ENCODE measurements at places on chromosomes 12 and 14. TPM values are rescaled to one million over a fixed set of nuclear protein-coding genes. Genes with fewer than 3 reads are reported as not detected.
A peak's percentile ranks its signal among the peaks of the same experiment; 100 is the strongest.

GRCh38 chr12:91183551-91183950 lies 934 bp upstream of the DCN start:
- no peak overlapping the region for H3K4me3 ChIP-seq
- no peak for DNase-seq
- H3K27ac ChIP-seq: peak overlapping the region; percentile 90
- H3K27me3 ChIP-seq: no peaks in the 10 kb centered on the region

DNA sequence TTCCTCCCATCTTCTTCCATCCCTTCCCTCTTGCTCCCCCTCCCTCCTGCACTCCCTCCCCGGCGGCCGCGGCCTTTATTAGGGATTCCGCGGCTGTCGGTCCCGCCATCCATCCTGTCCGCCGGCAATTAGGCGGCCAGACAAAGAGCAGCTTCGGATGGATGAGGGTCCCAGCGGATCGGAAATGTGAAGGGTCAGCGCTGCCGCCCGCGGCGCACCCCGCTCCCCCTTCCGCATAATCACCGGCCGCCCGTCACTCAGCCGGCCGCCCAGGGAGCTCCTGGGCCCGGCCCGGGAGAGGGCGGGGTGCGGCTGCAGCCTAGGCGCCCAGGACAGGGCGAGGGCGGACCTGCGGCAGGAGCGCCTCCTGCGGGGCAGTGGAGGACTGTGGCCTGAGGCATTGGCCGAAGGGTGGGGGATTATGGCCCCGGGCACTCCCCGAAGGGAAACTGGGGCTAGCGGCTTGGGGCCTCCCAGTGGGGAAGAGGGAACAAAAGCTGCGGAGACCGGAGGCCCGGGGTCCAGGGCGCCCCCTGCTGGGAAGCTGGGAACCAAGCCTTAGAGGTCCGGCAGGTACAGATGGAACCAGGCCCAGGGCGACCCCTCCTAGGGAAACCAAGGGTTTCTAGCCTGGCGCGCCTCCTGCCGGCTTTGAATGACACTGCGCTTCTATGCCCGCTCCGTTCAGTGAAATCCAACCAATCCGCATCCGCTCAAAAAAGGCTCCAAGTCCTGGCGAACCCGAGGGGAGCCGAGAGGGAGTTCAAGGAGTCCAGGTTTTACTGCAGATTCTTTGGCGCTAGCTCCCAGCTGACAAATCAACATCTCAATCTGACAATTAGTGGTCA lies 4.4 kb upstream of the DNAJC22 start:
- DNase-seq: peak; percentile 90
- H3K36me3 ChIP-seq: no peaks in the 10 kb centered on the region

DNA sequence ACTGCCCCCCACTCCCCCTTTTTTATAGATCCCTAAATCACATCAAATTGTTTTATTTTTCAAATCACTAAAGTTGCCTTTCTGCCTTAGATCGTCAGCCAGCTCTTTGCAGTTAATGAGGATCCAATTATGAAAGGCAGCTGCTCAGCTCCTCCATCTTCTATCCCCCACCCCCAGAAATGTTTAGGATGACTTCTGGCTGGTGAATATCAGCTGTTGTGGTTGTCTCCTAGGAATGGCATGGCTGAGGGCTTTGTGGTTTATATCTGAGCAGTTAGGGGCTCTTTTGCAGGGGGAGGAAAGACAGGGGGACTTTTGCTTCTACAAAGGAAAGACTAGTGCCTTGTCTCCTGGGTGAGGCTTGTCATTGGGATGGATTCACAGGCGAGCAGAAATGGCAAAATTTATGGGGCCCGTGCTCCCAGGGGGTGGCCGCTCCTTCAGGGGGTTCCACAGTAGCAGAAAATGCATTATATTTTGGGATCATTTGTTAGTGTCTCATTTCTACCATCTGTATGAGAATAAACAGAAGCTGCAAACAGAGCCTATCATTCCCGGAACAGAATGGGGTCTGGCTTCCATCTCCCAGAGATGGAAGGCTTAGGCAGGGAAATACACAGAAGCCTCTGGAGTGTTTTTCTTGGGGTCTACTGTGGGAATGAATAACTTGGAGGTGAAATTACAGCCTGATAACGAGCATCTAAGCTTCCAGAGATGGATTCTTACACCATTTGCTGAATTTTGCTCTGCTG lies 6.5 kb downstream of the JDP2 start:
- no peaks in the 10 kb centered on the region for H3K27me3 ChIP-seq
- no peak for DNase-seq
- no peak overlapping the region for H3K27ac ChIP-seq
- H3K4me3 ChIP-seq: no peak overlapping the region

The OAS2 gene
- 3.2 TPM for total RNA-seq

The KLHDC1 gene
- 10.9 TPM for total RNA-seq

All from testis (tissue), 5 donors.